Ascending aorta (tissue), 2 donors: ENCODE measurements at places on chromosomes 12 and 14.

DNA sequence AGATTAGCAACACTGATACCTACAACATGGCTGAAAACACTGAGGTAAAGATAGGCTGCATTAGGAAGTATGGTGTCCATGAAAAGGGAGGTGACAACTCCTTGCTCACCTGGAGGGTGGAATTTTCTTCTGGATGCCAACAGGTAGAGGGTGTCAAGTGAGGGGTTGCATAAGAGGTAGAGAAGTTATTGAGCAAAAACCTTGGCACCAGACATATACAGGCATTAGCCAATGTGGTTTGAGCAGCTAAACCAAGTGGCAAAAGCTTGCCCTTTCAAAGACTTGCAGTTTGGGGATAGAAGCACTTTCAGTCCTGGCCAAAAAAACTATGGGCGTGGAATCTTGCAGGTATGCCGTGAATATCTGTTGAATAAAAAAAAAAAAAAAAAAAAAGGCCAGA lies 3.8 kb downstream of the RITA1 start:
- no peak overlapping the region for H3K27ac ChIP-seq
- H3K4me1 ChIP-seq = peaks cover 13% of the 10 kb centered on the region
- no peak for DNase-seq
- H3K27me3 ChIP-seq = no peaks in the 10 kb centered on the region
- H3K36me3 ChIP-seq = peaks cover 5% of the 10 kb centered on the region

GRCh38 chr14:53953002-53953827 lies 3.4 kb downstream of the BMP4 start:
- peak; percentile 90 for DNase-seq
- H3K4me1 ChIP-seq = peaks cover 9% of the 10 kb centered on the region
- H3K27me3 ChIP-seq = no peaks in the 10 kb centered on the region

GRCh38 chr14:99316281-99317163 lies 44.5 kb upstream of the BCL11B start:
- H3K4me1 ChIP-seq = no peaks in the 10 kb centered on the region
- no peaks in the 10 kb centered on the region for H3K27me3 ChIP-seq
- no peaks in the 10 kb centered on the region for H3K36me3 ChIP-seq
- DNase-seq = no peak
- no peak overlapping the region for H3K4me3 ChIP-seq
- H3K27ac ChIP-seq = no peak overlapping the region

DNA sequence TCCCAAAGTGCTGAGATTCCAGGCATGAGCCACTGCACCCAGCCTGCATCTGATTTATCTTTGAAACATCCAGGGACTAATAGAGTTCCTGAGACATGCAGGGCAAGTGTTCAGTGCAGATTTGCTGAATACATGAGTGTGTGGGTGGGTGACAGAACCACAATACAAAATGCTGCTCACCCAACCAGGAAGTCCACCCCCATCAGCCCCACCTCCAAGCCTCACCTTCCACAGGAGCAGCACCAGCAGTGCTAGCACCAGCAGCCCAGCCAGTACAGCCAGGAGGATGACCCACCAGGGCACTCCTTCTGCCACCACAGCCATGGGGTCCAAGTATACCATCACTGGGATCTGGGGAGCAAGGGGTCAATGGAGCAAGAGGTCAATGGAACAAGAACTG lies 20.0 kb downstream of the ITGA7 start:
- H3K36me3 ChIP-seq = peaks cover 61% of the 10 kb centered on the region
- H3K27ac ChIP-seq = no peak overlapping the region
- no peak overlapping the region for H3K4me3 ChIP-seq
- no peaks in the 10 kb centered on the region for H3K27me3 ChIP-seq

DNA sequence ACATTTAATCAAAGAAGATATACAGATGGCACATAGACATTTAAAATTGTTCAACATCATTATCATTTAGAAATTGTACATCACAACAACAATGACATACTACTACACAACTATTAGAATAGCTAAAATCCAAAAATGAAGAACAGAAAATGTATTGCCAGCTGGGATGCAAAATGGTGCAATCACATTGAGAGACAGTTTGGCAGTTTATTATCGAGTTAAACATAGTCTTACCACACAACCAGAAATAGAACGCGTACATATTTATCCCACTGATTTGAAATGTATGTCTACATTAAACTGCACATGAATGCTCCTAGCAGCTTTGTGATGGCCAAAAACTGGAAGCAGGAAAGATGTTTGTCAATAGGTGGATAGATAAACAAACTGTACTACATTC lies 791.5 kb upstream of the MGAT4C start:
- no peaks in the 10 kb centered on the region for H3K27me3 ChIP-seq
- DNase-seq = no peak
- no peaks in the 10 kb centered on the region for H3K36me3 ChIP-seq
- H3K4me3 ChIP-seq = no peak overlapping the region

GRCh38 chr14:23562822-23563472 lies 4.6 kb downstream of the AP1G2 start:
- H3K4me1 ChIP-seq = peaks cover 8% of the 10 kb centered on the region
- H3K4me3 ChIP-seq = no peak overlapping the region
- DNase-seq = no peak
- H3K27ac ChIP-seq = no peak overlapping the region
- peaks cover 10% of the 10 kb centered on the region for H3K36me3 ChIP-seq
- H3K27me3 ChIP-seq = no peaks in the 10 kb centered on the region

DNA sequence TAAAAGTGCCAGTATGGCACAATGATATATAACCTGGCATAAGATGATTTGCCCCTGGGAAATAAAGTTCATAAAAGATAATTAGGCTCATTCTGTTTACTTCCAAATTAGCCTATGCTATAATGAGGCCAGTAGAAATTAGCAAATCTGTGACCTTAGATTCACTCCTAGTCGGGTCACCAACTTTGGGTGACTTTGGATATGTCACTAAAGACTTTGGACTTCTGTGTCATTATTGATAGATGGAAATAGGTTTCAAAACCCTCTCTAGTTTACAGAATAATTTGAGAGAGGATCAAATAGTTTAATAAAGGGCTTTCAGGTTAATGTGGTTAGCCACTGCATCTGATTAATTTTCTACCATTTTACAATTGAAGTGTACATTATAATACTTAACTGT lies 1869.3 kb upstream of the FLRT2 start:
- no peak overlapping the region for H3K27ac ChIP-seq
- H3K4me1 ChIP-seq = no peaks in the 10 kb centered on the region
- no peaks in the 10 kb centered on the region for H3K36me3 ChIP-seq
- H3K4me3 ChIP-seq = no peak overlapping the region
- H3K27me3 ChIP-seq = no peaks in the 10 kb centered on the region
- DNase-seq = no peak

DNA sequence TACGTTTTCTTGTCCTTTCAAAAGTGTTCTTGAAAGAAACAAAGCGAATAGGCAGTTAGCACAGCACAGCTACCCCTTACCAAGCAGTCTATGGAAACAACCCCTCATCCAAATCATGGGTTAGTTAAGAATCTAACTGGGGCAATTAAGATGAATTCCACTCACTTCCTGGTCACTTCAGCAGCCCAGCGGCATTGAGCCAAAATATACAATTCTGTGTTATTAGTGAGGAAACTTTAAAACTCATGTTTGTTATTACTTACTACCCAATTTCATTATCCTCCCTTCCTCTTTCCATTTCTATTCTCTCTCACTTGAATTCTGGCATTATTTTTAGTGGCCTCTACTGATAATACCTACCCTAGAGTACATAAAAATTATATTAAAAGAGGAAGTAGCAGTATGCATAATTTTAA lies 121.4 kb downstream of the PPHLN1 start:
- H3K4me3 ChIP-seq = no peak overlapping the region
- peaks cover 3% of the 10 kb centered on the region for H3K4me1 ChIP-seq
- no peaks in the 10 kb centered on the region for H3K27me3 ChIP-seq
- H3K27ac ChIP-seq = no peak overlapping the region

GRCh38 chr14:95394297-95395097 lies 74.8 kb upstream of the CLMN start:
- DNase-seq = no peak
- no peaks in the 10 kb centered on the region for H3K27me3 ChIP-seq
- no peak overlapping the region for H3K27ac ChIP-seq

DNA sequence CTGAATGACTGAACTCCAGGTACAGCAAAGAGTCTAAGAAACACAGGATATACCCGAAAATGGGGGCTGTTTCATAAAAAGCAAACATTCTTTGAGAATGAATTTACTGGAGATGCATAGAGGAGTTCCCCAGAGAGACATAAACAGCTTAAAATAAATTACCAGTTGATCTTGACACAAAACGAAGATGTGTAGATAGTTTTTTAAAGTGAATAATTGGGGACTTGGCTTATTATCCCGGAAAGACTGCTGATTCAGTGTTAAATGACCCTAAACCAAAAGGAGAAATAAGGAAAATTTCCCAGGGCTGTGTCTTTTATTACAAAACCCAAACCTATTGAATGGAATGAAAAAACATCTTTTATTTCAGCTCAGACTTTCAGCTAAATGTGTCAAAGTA lies 1052.8 kb upstream of the TMEM132C start:
- DNase-seq = no peak
- no peaks in the 10 kb centered on the region for H3K27me3 ChIP-seq
- no peaks in the 10 kb centered on the region for H3K4me1 ChIP-seq
- no peak overlapping the region for H3K4me3 ChIP-seq
- no peaks in the 10 kb centered on the region for H3K36me3 ChIP-seq
- no peak overlapping the region for H3K27ac ChIP-seq

DNA sequence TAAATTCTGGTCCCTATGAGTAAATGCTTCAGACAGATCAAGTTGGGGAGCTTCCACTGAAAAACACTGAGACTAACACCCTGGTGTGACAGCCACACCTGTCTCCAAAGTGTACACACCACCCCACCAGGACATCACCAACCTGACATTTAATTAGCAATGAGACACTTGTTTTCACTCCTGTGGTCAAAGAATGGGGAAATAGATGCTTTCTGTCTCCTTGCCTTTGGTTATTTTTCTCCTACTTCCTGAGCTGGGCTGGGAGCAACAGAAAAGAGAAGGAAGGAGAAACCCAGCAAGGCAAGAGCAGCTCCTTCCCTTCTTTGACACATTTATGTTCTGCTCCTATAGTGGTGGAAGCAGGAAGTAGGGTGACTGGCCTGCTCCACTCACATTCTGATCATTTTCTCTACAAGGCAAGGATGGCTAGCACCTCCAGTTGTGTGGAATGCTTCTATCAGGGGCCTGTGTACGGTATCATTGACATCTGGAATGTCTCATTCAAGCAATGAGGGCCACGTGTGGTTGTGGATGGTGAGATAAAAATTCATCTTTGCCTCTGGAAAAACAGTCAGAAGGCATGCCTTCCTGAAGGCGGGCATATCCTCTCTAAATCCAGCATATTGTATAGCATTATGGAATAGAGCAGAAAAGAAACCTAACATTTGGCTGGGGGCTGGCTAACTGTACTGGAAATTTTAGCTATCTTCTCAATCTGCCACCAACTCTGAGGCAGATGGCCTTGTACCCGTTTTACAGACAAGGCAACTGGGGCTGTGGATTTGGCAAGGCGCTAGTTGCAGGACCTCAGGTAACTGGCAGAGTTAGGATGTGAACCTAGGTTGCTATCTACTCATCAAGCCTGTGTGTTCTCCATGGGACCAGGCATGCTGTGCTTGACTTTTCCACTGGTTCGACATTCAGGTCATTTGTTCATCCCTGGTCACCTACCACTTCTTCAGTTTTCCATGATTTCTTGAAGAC lies 24.8 kb upstream of the LGALS3 start:
- no peaks in the 10 kb centered on the region for H3K27me3 ChIP-seq
- H3K4me1 ChIP-seq = peaks cover 42% of the 10 kb centered on the region
- H3K4me3 ChIP-seq = no peak overlapping the region
- peak overlapping the region; percentile 84 for H3K27ac ChIP-seq
- no peaks in the 10 kb centered on the region for H3K36me3 ChIP-seq

- peaks cover 18% of the 10 kb centered on the region for H3K4me1 ChIP-seq
- no peaks in the 10 kb centered on the region for H3K36me3 ChIP-seq
- H3K27ac ChIP-seq = peak overlapping the region; percentile 62
- peak overlapping the region; percentile 3 for H3K4me3 ChIP-seq
Measured at GRCh38 chr14:70897464-70897863, 9.8 kb upstream of the PCNX1 start.

GRCh38 chr14:52354242-52354641 lies 40.1 kb downstream of the PTGER2 start:
- no peak overlapping the region for H3K27ac ChIP-seq
- no peaks in the 10 kb centered on the region for H3K4me1 ChIP-seq
- H3K36me3 ChIP-seq = no peaks in the 10 kb centered on the region
- H3K4me3 ChIP-seq = no peak overlapping the region
- no peak for DNase-seq

DNA sequence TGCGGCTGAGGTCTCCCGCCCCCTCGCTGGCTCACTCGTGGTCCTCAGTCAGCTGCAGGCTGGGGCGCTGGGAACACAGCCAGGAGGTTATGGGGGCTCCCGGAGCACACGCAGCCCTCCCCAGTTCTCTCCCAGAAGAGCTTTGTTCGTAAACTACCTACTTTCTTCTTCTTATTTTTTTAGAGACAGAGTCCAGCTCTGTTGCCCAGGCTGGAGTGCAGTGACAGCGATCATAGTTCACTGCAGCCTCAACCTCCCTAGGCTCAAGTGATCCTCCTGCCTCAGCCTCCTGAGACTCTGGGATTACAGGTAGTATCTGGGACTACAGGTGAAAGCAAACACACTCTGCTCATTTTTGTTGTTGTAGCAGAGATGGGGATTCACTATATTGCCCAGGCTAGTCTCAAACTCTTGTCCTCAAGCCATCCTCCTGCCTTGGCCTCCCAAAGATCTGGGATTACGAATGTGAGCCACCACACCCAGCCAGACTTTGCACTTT lies 15.5 kb upstream of the PLA2G1B start:
- H3K4me3 ChIP-seq = no peak overlapping the region
- H3K27me3 ChIP-seq = no peaks in the 10 kb centered on the region
- H3K36me3 ChIP-seq = no peaks in the 10 kb centered on the region
- no peak overlapping the region for H3K27ac ChIP-seq
- H3K4me1 ChIP-seq = no peaks in the 10 kb centered on the region

DNA sequence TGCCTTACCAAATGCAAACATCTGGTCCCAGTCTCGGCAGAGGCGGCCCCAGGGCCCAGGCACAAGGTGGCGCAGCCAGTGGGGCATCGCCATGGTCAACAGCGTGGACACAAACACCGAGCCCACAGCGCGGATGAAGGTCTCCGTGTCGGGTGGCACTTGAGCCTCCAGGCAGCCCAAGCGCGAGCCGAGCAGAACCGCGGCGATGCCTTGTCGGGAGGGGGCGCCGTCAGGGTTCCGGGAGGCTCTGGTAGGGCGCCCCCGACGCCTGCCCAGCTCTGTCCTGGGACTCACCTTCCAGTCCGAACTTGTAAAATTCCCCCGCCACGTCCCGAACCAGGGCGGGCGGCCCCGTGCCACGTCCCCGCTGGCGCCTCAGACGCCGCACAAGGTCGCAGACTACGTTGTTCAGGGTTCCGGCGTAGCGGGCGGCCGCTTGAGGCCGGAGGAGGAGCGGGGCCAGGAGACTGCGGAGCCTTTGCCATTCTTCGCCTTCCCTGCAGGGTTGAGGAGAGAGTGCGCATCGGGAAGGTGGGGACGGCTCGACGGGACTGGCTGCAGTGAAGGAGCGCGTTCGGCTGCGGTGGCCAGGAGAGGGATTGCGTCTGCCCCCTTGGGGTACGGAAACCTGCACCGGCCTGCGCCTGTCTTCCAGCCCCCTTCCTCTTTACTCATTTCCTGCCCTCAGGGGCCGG lies 1.7 kb downstream of the CYP27B1 start:
- H3K4me1 ChIP-seq = no peaks in the 10 kb centered on the region
- peak overlapping the region; percentile 43 for H3K4me3 ChIP-seq
- H3K36me3 ChIP-seq = no peaks in the 10 kb centered on the region
- no peaks in the 10 kb centered on the region for H3K27me3 ChIP-seq

- H3K27ac ChIP-seq = no peak overlapping the region
- no peak overlapping the region for H3K4me3 ChIP-seq
- H3K4me1 ChIP-seq = no peaks in the 10 kb centered on the region
- peaks cover 47% of the 10 kb centered on the region for H3K36me3 ChIP-seq
Measured at GRCh38 chr12:13211859-13212664, 15.5 kb downstream of the EMP1 start.
